Naive thymus-derived CD8-positive, alpha-beta T cell (primary cell): ENCODE measurements at places on chromosomes 12 and 14. TPM values are rescaled to one million over a fixed set of nuclear protein-coding genes. Genes with fewer than 3 reads are reported as not detected.

VDR gene
- total RNA-seq: 0.49 TPM

KRT6C gene
- not detected for total RNA-seq

PLXNC1 gene
- total RNA-seq: 8.9 TPM

KLRG1 gene
- total RNA-seq: 4.1 TPM

MYF5 gene
- not detected for total RNA-seq

HVCN1 gene
- 21.0 TPM for total RNA-seq

GALNT9 gene
- total RNA-seq: not detected

CNIH1 gene
- 50.4 TPM for total RNA-seq

RPS26 gene
- 58.4 TPM for total RNA-seq
